ENCODE measurements at places on chromosomes 11 and 22. TPM values are rescaled to one million over a fixed set of nuclear protein-coding genes. Genes with fewer than 3 reads are reported as not detected.

SYT13 gene
- total RNA-seq: 0.89 TPM

DNA sequence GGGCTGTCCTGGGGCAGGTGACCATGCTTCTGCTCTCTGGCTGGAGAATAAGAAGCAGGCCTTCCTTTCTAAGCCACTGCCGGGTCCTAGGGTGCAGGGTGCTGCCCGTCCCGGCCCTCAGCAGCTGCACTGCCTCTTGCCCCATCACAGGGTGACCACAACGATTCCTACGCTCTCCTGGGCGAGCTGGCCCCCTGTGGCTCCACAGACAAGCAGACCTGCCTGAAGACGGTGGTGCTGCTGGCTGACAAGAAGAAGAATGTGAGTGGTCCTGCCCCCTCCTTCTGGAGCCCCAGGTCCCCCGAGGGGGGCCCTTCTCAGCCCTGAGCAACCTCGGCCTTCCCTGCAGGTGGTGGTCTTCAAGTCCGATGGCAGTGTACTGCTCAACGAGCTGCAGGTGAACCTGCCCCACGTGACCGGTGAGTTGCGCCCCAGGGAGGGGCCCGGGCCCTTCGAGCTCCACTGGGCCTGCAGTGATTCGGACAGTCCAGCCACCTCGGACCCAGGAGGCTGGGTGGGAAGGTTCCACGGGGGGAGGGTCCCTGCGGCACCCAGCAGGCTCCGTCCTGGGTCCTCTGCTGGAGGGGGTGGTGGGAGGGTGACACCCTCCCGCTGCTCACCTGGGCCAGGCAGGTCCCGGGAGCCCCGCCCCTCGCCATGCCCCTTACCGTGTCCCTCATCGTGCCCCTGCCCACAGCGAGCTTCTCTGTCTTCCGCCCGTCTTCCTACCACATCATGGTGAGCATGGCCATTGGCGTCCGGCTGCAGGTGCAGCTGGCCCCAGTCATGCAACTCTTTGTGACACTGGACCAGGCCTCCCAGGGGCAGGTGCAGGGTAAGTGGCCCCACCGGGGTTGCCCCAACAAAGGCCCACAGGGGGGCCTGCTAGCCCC lies 8.3 kb downstream of the MUC2 start:
- DNase-seq: no peak
- H3K27ac ChIP-seq: no peak overlapping the region
- no peaks in the 10 kb centered on the region for H3K36me3 ChIP-seq
- H3K27me3 ChIP-seq: peaks cover 4% of the 10 kb centered on the region

DNA sequence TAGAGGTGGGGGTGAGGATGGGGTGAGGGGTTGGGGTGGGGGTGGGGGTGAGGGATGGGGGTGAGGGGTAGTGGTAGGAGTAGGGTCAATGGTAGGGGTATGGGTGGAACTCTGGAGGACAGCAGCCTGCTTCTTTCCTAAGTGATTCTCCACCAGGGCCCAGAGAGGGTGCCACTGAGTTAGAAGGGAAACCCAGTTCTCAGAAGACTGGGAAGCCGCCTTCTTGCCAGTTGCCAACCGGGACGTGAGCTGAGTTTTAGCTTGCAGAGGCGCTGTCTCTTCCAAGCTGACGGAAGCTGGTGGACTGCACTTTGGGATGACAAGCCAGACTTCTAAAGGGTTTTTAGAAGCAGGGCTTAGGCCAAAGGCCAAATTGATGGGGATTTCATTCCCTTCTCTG lies 104.4 kb downstream of the NAT10 start:
- H3K27me3 ChIP-seq: no peaks in the 10 kb centered on the region
- no peak for DNase-seq
- H3K4me3 ChIP-seq: no peak overlapping the region
- no peak overlapping the region for H3K27ac ChIP-seq
- H3K4me1 ChIP-seq: peaks cover 7% of the 10 kb centered on the region

DNA sequence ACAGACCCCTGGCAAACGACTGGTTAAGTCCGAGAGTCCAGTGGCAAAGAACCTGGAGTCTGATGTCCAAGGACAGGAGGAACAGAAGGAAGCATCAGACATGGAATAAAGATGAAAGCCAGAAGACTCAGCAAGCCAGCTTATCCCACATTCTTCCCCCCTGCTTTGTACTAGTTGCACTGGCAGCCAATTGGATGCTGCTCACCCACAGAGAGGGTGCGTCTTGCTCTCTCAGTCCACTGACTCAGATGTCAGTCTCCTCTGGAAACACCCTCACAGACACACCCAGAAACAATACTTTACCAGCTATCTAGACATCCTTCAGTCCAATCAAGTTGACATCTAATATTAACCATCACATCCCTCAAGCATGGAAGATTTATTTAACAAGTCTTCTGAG lies 1265.8 kb upstream of the CNTN5 start:
- no peaks in the 10 kb centered on the region for H3K27me3 ChIP-seq
- H3K4me3 ChIP-seq: no peak overlapping the region
- no peaks in the 10 kb centered on the region for H3K36me3 ChIP-seq

GRCh38 chr11:117070016-117070415 lies 28.2 kb downstream of the SIK3 start:
- peaks cover 40% of the 10 kb centered on the region for H3K4me1 ChIP-seq
- H3K27me3 ChIP-seq: no peaks in the 10 kb centered on the region
- peak overlapping the region; percentile 61 for H3K27ac ChIP-seq
- peaks cover 2% of the 10 kb centered on the region for H3K36me3 ChIP-seq
- peak overlapping the region; percentile 53 for H3K4me3 ChIP-seq
- DNase-seq: no peak

ELFN2 gene
- total RNA-seq: 0.10 TPM

GRCh38 chr11:86606270-86606835 lies 66.1 kb downstream of the ME3 start:
- no peak overlapping the region for H3K27ac ChIP-seq
- no peak for DNase-seq
- H3K36me3 ChIP-seq: no peaks in the 10 kb centered on the region
- H3K4me3 ChIP-seq: no peak overlapping the region
- H3K4me1 ChIP-seq: peaks cover 2% of the 10 kb centered on the region
- H3K27me3 ChIP-seq: peaks cover 6% of the 10 kb centered on the region

DNA sequence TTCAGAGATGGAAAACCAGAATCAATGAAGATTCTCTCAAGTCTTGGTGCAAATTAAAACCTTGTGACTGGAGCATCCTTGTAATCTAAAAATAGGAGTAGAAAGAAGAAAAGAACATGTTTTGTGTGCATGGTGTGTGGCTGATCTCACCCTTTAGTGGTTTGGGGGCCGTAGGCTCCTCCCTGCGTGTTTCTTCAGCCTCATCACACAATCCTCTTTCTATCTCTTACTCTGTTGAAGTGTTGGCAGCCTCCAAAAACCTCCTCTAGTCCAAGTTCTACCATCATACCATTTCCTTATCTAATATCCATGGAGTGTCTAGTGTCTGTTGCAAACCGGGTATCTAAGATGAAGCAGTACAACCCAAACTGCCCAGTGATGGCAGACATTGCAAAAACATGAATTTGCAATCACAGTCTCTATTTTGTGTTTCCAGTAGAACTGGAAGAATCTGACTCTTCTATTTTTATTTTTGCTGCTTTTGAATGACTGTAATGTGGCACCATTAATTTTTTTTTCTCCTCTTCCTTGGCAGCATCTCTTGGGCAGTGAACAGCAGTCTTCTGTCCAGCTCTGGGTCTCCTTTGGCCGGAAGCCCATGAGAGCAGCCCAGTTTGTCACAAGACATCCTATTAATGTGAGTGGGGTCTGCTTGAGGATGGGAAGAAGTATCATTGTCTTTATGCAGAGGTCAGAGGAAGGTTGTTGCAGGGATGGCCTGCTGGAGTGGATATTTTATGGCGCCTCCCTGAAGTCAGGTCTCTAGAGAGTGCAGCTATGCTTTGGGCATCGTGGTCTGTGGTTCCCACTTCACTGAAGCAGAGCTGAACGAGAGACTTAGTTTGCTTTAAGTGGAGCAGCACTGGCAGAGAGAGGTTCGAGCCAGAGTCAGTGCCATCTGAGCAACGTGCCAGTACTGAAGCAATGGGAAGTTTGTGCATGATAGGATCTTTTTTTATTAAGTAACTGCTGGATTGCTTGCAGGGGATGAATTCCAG lies 60.0 kb upstream of the SORL1-AS1 start:
- H3K4me3 ChIP-seq: peak overlapping the region; percentile 56
- peak overlapping the region; percentile 34 for H3K27ac ChIP-seq
- DNase-seq: no peak
- no peaks in the 10 kb centered on the region for H3K27me3 ChIP-seq
- H3K36me3 ChIP-seq: peaks cover 16% of the 10 kb centered on the region

- H3K4me3 ChIP-seq: no peak overlapping the region
- H3K4me1 ChIP-seq: peaks cover 9% of the 10 kb centered on the region
- peaks cover 3% of the 10 kb centered on the region for H3K27me3 ChIP-seq
- no peaks in the 10 kb centered on the region for H3K36me3 ChIP-seq
These were observed 3.3 kb upstream of the SHISA8 start for GRCh38 chr22:41917903-41918791.

- H3K4me1 ChIP-seq: no peaks in the 10 kb centered on the region
- no peak overlapping the region for H3K4me3 ChIP-seq
- no peaks in the 10 kb centered on the region for H3K36me3 ChIP-seq
- no peak for DNase-seq
- H3K27me3 ChIP-seq: peaks cover 38% of the 10 kb centered on the region
- no peak overlapping the region for H3K27ac ChIP-seq
These were observed 32.8 kb downstream of the MS4A2 start for GRCh38 chr11:60121264-60121663.

GRCh38 chr22:38067028-38067415 lies 9.8 kb downstream of the PICK1 start:
- H3K27me3 ChIP-seq: no peaks in the 10 kb centered on the region
- H3K4me3 ChIP-seq: no peak overlapping the region
- H3K4me1 ChIP-seq: peaks cover 4% of the 10 kb centered on the region
- peak overlapping the region; percentile 47 for H3K27ac ChIP-seq
- no peak for DNase-seq
- H3K36me3 ChIP-seq: peaks cover 13% of the 10 kb centered on the region

DNA sequence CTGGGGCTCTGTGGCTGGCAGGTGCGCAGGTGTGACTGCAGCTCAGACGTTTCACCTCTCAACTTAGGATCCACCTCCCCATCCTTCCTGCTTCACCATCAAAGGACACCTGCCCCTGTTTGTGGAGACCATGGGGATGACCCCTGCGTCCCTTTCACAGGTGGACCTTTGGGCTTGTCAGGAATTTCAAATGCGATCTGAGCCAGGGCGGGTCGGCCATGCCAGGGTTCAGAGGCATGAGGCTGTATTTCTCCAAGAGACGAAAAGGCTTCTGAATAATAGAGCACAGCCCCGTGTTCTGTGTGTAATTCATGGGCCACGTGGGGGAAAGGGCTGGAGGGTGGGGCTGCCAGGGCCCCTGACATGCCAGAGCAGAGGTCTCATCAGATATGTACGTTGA lies 668.0 kb downstream of the BRD1 start:
- no peak for DNase-seq
- H3K27me3 ChIP-seq: peaks cover 27% of the 10 kb centered on the region
- H3K36me3 ChIP-seq: no peaks in the 10 kb centered on the region
- H3K27ac ChIP-seq: no peak overlapping the region
- H3K4me1 ChIP-seq: peaks cover 2% of the 10 kb centered on the region

BDNF gene
- not detected for total RNA-seq

- H3K27me3 ChIP-seq: no peaks in the 10 kb centered on the region
- peaks cover 29% of the 10 kb centered on the region for H3K4me1 ChIP-seq
- peak overlapping the region; percentile 94 for H3K4me3 ChIP-seq
- H3K36me3 ChIP-seq: peaks cover 2% of the 10 kb centered on the region
- peak overlapping the region; percentile 92 for H3K27ac ChIP-seq
These were observed 971 bp downstream of the TUBGCP6 start for GRCh38 chr22:50243685-50244419.

- no peak overlapping the region for H3K4me3 ChIP-seq
- no peak overlapping the region for H3K27ac ChIP-seq
- DNase-seq: no peak
- H3K36me3 ChIP-seq: no peaks in the 10 kb centered on the region
These were observed 208.8 kb downstream of the DCDC1 start for GRCh38 chr11:31160504-31161422.

DNA sequence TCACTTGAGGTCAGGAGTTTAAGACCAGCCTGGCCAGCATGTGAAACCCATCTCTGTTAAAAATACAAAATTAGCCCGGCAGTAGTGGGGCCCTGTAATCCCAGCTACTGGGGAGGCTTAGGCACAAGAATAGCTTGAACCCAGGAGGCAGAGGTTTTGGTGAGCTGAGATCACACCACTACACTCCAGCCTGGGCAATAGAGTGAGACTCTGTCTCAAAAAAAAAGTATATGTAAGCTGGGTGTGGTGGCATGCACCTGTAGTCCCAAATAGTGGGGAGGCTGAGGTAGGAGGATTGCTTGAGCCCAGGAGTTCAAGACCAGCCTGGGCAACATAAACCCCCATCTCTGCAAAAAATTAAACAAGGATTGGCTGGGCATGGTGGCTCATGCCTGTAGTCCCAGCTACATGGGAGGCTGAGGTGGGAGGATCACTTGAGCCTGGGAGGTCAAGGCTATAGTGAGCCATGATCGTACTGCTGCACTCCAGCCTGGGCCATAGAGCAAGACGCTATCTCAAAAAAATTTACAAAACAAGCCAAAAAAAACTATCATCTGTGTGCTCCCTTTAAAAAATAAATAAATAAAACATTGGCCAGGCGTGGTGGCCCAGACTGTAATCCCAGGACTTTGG lies 10.8 kb downstream of the CRKL start:
- no peak overlapping the region for H3K4me3 ChIP-seq
- H3K27ac ChIP-seq: peak overlapping the region; percentile 69
- H3K4me1 ChIP-seq: peaks cover 42% of the 10 kb centered on the region
- peaks cover 6% of the 10 kb centered on the region for H3K36me3 ChIP-seq

- H3K27me3 ChIP-seq: peaks cover 12% of the 10 kb centered on the region
- no peak for DNase-seq
- peaks cover 2% of the 10 kb centered on the region for H3K36me3 ChIP-seq
- H3K4me3 ChIP-seq: no peak overlapping the region
- peaks cover 9% of the 10 kb centered on the region for H3K4me1 ChIP-seq
These were observed 15.4 kb downstream of the SLC3A2 start for GRCh38 chr11:62896049-62896448.

KRTAP5-8 gene
- not detected for total RNA-seq

PHLDA2 gene
- 0.96 TPM for total RNA-seq

- H3K36me3 ChIP-seq: peaks cover 8% of the 10 kb centered on the region
- peaks cover 30% of the 10 kb centered on the region for H3K4me1 ChIP-seq
- peak overlapping the region; percentile 99 for H3K27ac ChIP-seq
- DNase-seq: no peak
- peak overlapping the region; percentile 96 for H3K4me3 ChIP-seq
These were observed 1.1 kb downstream of the IL18BP start for GRCh38 chr11:71999798-72000197.

C22orf23 gene
- total RNA-seq: not detected

ACCSL gene
- total RNA-seq: 0.15 TPM

GRCh38 chr11:94856443-94856842 lies 88.3 kb downstream of the AMOTL1 start:
- DNase-seq: no peak
- H3K4me1 ChIP-seq: no peaks in the 10 kb centered on the region
- peaks cover 51% of the 10 kb centered on the region for H3K27me3 ChIP-seq
- peaks cover 2% of the 10 kb centered on the region for H3K36me3 ChIP-seq

THAP12 gene
- 60.8 TPM for total RNA-seq

Data from T-helper 17 cell (primary cell).